Mesenchymal stem cell (in vitro differentiated cells and primary cell): ENCODE measurements at places on chromosomes 5 and 9.

DNA sequence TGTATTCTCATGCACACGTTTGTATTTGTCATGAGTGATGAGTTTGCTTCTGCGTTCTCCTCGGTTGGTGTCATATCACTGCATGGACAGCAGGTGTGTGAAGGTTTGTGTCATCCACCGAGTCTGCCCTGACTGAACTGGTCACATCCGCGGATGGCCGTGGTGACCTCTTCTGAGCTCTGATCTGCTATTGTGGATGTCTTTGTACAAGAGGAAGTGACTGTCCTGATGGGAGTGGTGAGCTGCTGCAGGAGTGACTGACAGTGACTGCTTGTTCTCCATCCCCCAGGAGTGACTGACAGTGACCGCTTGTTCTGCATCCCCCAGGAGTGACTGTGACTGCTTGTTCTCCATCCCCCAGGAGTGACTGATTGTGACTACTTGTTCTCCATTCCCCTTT lies 69.9 kb downstream of the EHMT1 start:
- no peak for DNase-seq

DNA sequence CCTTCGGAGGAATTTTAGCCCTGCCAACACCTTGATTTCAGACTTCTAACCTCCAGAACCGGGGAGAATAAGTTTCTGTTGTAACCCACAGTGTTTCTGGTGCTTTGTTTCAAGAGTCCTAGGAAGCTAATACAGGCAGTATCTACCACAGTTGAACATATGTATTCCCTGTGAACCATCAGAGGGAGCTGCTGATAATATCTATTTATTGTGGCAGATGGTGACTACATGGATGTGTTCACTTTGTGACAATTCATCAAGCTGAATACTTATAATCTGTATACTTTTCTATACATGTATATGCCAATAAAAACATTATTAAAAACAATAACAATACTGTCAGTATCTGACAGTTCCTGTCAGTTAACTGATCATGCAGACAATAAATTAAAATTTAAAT lies 137.2 kb upstream of the GNA14 start:
- no peak for DNase-seq

GRCh38 chr9:91949392-91949945 lies 559 bp downstream of the ROR2 start:
- DNase-seq, result peak; percentile 32

DNA sequence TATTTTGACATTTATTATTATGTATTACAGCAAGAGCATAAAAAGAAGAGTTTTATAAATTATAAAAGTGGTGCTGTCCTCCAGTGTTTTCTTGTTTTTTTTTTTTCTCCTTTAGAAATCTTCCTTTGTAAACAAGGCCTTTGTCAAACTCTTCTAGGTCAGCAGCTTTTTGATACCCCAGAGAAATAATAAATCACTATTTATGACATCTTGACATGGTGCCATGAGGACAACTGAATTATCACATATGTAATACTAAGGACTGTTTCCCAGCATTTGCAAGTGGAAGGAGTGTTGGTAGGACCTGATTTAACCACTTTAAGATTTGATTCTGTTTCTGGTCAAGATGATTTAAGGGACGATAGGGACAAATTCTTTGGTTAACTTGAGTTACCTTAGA lies 4.6 kb downstream of the SMARCA2 start:
- DNase-seq, result no peak

- no peak for DNase-seq
Measured at GRCh38 chr9:137449931-137450538, 8.9 kb upstream of the ENTPD8 start.

DNA sequence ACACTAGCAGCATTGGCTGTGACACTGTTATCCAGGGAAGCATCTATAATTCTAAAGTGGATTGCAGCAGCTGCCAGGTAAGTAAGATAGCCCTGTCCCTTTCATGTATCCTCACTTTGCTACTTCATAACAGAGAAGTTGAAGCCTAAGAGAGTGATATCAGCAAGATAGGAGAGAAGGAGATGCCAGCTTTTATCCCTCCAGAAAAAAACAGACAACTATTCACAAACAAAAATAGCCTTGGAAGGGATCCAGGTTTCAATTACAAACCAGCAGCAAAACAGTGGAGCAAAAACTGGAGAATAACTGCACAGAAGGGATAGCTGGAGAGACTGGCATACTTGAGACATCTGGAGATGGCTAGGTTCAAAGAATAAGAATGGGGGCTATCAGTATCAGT lies 19.6 kb upstream of the VCAN start:
- DNase-seq, result no peak

GRCh38 chr5:127298656-127299055 lies 8.1 kb downstream of the MEGF10 start:
- no peak for DNase-seq

DNA sequence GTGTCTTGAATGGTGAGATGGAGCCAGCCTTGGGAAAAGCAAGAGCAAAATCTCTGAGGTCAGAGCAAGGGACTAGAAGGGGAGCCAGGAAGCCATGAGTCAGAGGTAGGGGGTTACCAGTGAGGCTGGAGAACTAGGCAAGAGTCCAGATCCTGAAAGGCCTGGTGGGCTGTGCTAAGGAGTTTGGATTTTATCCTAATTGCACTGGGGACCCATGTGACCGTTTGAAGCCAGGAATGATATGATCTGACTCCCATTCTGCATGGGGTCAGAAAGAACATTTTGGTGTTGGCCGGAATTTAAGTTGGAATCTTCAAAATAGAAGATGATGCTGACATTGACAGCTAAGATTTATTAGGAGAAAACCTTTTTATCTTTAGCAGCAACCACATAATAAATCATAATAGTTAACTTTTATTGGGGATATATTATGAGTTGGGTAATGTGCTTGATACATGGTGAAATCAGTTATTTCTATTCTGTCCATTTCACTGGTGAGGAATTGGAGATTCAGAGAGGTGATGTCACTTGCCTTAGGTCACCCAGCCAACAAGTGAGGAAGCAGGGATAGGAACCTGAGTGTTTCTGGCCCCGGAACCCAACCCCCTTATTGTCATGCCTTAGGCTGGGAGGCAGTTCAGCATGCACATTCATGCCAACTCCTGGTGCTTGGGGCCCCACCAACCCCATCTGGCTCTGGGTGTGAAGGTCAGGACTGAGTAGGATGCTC lies 61.5 kb upstream of the RARS1 start:
- peak; percentile 42 for DNase-seq

DNA sequence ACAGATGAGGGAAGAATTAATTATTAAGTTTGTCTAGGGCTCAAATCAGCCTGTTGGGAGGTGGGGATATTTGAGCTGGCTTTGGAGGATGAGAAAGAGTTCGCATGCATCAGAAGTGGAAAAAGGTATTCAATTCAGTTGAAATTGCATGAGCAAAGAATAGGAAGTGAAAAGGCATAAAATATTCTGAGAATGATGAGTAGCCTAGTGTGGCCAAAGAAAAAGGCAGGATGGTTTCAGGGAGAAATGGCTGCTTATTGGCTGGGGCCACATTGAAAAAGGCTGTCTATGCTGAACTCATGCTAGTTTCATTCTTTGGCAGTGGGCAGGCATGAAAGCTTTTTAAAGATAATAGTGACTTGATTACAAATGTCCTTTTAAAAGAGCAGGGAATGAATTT lies 235.4 kb upstream of the RIOK2 start:
- DNase-seq, result no peak

DNA sequence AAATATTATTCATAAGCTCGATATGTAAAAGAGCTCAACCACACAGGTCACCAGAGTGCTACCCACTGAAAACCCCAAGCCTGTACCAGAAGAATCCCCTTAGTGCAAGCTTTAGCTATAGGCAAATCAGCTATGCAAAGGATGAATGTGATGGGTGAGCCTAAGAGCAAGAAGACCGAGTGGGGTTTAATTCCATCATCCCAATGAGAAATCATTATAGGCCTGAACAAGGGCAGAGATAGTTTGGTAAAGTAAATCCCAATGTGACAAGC lies 21.8 kb downstream of the ELOVL7 start:
- no peak for DNase-seq

- peak; percentile 93 for DNase-seq
Measured at GRCh38 chr9:120935383-120935857, 8.8 kb upstream of the TRAF1 start.

- DNase-seq, result no peak
Measured at GRCh38 chr5:34691326-34691725, 35.2 kb downstream of the RAI14 start.
